Activated T-cell treated with anti-CD3 and anti-CD28 coated beads, Interleukin-2, amount 50 U/mL, for 72 hours (primary cell): ENCODE measurements at places on chromosomes 2 and 18.

GRCh38 chr2:56713161-56713676, 529.4 kb downstream of the CCDC85A start:
- no peak for DNase-seq

- no peak for DNase-seq
Observed at GRCh38 chr2:3130444-3130843, 247.2 kb downstream of the EIPR1 start.

DNA sequence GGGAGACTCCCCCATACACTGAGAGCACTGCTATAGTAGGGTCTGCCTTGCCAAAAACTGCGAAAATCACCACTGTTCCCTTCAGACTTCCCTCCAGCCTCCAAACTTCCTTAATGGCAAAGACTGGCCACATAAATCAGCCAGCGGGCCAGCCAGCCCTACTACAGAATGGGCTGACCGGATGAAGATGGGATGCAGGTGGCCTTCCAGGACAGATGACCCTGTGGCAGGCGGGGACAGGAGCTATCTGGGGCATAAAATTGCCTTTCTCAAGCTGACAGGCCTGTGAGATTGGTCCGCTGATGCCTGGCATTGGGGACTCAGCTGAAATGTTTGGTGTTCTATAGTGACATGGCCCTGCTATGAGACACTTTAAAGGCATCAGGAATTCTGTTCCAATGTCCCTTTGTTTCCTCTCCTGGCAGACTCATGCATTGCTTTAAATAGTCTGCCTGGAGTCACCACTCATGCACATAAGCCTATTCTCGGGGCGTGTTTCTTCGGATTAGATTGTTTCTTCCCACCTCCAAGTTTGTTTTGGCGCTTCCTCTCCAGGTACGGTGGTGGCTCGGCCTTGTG, 135.9 kb downstream of the ALPK2 start:
- DNase-seq, result no peak

GRCh38 chr2:150477347-150477746, 10.1 kb downstream of the RND3 start:
- DNase-seq, result no peak

DNA sequence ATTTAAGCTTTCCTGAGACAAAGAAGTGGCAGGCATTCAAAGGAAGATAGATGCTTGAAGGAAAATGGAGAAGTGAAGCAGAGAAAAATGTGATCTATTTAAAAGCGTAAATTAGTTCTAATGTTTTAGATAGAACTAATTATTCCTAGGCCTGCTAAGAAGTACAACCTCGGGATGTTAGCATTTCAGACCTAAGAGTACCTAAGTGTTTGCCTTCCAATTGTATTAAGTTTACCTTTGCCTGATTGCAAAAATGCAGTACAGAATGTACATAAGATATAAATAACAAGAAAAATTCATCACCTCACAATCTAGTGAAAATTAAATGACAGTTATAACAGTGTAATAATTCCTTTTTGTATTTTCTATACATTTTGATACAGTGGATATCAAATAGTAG, 71.1 kb upstream of the HNMT start:
- DNase-seq, result no peak

DNA sequence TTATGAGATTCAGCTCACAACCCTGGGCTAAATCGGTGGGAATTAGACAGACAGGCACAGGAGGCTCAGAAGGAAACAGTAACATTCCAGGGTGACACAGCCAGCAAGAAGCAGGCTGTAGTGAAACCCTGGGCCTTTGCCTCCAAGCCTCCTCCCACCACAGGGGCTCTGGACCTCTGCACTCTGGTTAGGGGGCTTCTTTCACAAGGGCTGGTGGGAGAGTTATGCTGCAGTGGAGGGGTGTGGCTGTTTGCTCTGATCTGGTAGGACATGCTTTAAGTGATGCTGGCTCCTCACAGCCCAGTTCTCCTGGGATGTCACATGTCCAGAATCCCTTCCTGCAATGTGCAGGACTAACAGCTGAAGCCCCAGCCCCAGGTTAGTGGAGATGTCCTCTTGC, 109.9 kb downstream of the TGFA start:
- DNase-seq, result no peak

GRCh38 chr2:10258726-10259125, 44.0 kb upstream of the HPCAL1 start:
- DNase-seq, result no peak

DNA sequence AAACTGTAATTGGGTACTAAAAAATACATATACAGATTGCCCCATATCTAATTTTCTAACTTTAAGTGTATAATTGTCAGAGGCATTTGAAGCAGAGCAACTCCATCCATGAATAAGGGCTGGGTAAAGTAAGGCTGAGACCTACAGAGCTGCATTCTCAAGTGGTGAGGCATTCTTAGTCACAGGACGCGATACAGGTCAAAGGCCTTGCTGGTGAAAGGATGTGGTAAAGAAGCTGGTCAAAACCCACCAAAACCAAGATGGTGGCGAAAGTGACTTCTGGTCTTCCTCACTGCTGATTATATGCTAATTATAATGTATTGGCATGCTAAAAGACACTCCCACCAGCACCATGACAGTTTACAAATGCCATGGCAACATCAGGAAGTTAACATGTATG, 50.0 kb downstream of the SLC8A1 start:
- DNase-seq, result no peak

- no peak for DNase-seq
Observed at GRCh38 chr2:84874381-84875212, 6.3 kb downstream of the TRABD2A start.

DNA sequence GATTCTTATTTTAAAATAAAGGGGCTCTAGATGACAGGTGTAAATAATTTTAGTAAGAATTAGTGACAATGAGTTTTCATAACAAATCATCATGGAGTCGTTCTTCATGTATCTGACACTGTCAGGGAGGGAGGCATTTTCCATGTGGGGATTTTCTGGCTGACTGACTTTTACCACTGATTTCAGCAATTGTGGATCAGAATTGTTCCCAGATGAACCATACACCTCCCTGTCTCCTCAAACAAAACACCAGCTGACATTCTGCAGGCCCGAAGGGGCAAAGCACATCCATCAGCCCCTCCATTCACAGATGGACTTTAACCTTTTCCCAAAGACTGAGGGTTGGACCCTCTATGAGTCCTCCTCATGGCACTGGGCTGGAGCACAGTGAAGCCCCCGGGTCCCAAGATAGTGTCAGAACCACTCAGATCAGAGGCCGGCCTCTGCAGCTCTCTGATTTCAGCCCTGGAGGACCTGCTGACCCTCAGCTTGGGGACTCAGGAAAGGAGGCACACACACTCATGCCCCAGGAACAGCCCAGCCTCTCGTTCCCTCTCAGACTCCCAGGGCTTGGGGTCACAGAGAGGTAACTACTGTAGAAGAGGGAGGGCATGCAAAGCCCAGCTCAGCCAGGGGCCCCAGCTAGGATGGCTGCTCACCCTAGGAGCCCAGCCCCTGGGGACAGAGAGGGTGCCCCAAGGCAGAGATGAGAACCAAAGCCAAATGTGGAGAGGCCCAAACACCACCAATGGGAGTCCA, 43.2 kb upstream of the LOXHD1 start:
- DNase-seq, result no peak

- no peak for DNase-seq
Observed at GRCh38 chr18:74277296-74277695, 14.5 kb downstream of the CYB5A start.

DNA sequence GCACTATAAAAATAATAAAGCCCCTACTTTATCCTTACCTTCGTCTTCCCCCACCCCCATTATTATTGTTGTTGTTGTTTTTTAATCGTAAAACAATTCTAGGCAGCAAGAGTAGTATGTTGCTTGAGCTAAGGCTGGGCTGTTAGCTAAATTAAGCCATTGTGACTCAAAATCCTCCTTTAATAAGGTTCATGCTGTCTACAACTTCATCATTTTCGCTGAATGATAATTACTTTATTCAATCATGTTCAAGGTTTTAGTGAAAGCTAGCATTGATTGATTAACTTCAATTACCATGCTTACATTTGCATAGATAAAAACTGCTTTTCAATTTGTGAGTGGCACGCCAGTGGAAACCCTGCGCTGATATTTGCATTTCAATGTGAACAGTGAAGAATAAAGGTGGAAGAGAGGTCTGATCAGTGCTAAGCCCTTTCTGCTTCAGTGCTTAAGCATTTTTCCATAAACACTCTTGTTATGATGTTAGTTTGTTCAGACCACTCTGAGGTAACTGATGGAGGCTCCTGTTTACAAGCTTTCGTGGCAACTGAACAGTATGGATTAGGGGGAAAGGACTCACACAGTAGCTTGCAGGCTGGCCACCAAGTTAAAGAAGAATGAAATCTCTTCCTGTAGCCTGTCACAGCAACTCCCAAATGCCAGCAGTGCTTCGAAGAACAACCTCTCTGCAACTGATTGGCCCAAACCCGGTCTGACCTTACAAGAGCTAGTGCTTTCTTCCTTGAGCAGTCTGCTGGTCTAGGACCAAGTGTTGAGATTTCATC, 156.8 kb downstream of the GPD2 start:
- no peak for DNase-seq

DNA sequence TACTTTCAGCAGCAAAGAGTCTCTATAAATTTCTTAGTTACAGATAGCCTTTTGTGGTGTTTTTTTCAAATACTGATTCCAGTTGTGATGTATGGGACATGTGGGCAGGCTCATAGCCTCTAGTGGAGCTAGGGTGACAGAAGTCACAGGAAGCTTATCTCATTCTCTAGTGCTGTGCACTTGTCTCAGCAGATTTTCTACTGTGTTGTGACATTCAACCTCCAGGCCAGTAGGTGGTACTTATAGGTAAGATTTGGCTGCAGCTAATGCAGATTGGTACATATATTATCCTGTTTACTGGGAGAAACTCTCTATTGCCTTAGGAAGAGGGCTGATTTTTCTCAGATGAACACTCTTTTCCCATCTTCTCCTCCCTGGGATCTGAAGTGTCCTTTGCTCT, 176.2 kb downstream of the CALCRL start:
- no peak for DNase-seq

DNA sequence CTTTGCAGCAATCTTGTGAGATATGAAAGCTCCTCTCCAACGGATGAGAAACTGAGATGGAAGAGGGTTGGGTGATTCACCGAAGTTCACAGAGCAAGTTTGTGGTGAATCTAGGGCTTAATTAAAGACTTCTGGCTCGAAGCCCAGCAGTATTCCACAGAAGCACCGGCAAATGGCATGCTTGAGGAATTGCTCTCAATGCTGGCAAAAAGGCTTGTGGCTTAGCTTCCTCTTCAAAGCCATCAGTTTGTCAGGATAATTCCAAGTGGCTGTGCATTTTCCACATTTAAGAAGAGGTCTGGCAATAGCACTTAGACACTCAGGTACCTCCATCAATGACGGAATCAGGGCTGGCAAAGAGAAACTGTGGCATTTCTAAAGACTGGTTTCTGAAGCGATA, 98.7 kb upstream of the SLC66A3 start:
- no peak for DNase-seq

GRCh38 chr18:56245866-56246580, 392.4 kb downstream of the TXNL1 start:
- DNase-seq, result no peak

GRCh38 chr2:231228223-231228622, 29.8 kb downstream of the ARMC9 start:
- no peak for DNase-seq

- no peak for DNase-seq
Observed at GRCh38 chr2:16088035-16088801, 147.9 kb downstream of the MYCN start.

DNA sequence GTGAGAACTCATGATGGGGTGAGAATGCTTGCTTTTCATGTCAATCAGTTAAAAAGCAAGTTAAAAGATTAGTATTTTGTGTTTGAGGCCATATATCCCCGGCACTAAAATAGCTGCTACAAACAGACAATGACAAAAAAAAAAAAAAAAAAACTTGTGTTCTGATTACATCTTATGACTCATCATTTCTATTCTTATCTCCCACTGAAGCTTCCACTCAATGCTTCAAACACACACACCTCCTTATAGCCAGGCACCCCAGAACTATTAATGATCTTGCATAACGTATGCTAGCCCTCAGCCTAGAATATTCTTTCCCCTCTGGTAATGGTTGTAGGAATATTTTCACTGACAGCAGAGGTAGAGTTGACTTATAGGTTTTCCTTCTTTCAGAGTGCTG, 778.3 kb downstream of the TRIB2 start:
- DNase-seq, result no peak

- DNase-seq, result no peak
Observed at GRCh38 chr2:17540813-17541530, 476 bp downstream of the VSNL1 start.

DNA sequence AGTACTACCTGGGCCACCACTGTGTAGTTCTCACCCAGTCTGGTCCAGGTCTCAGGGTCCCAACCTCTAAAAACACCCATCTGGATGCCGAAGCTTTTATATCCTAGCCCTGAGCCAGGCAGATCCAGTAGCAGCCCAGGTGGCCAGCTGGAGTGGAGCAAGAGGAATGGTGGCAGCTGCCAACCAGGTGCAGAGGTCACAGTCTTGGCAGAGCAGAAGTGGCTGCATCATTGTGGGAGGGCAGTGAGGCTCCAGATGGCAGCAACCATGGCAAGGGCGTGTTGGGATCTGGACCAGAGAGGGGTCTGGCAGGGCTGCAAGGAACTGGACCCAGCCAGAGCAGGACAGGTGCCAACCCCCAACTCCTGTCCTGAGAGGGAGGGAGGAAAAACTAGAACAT, 72.2 kb upstream of the AGAP1 start:
- no peak for DNase-seq

- DNase-seq, result no peak
Observed at GRCh38 chr2:56102866-56103265, 80.9 kb upstream of the CCDC85A start.

- no peak for DNase-seq
Observed at GRCh38 chr2:229937537-229937936, 15.2 kb downstream of the FBXO36 start.

DNA sequence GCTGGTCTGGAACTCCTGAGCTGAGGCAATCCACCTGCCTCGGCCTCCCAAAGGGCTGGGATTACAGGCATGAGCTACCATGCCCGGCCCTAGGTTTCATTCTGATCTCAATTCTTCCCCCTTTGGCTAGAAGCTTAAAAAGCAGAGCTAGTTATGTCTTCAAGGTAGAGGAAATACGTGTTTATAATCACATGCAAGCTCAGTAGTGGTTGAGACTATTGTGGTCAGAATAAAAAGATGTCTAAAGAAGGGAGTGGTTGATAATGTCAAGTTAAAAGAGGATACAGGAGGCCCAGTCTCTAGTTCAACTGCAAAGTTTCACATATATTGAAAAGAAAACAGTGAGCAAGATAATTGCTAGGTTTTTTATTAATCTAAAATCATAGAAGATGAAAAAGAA, 807.8 kb upstream of the ACVR2A start:
- no peak for DNase-seq

DNA sequence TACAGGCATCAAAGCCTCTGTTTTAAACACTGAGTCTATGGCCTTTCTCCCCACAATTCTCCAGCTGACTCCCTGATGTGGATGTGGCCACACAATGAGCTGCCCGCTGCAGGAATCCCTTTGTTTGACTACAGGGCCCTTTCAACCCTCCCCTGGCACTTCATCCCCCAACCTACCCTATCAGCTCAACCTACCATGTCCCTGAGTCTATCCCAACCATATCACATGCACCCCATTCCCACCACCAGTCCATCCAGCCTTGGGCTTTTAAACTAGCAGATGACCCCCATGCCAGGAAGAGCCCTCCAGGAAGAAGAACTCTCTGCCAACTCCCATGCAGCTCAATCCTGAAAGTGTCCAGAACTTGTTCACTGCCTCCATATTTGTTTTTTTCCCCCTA, 46.9 kb upstream of the TEX51 start:
- DNase-seq, result no peak

- DNase-seq, result no peak
Observed at GRCh38 chr2:32652555-32653209, 24.8 kb downstream of the TTC27 start.

- no peak for DNase-seq
Observed at GRCh38 chr2:47639467-47639866, 143.5 kb upstream of the MSH6 start.
